Activated T-helper 1 cell treated with anti-CD3 and anti-CD28 coated beads, Interleukin-2, amount 50 U/mL, for 16 hours (primary cell): ENCODE measurements at places on chromosomes 6 and 20.

- DNase-seq, result no peak
Measured at GRCh38 chr6:11196511-11197174, 35.8 kb downstream of the NEDD9 start.

DNA sequence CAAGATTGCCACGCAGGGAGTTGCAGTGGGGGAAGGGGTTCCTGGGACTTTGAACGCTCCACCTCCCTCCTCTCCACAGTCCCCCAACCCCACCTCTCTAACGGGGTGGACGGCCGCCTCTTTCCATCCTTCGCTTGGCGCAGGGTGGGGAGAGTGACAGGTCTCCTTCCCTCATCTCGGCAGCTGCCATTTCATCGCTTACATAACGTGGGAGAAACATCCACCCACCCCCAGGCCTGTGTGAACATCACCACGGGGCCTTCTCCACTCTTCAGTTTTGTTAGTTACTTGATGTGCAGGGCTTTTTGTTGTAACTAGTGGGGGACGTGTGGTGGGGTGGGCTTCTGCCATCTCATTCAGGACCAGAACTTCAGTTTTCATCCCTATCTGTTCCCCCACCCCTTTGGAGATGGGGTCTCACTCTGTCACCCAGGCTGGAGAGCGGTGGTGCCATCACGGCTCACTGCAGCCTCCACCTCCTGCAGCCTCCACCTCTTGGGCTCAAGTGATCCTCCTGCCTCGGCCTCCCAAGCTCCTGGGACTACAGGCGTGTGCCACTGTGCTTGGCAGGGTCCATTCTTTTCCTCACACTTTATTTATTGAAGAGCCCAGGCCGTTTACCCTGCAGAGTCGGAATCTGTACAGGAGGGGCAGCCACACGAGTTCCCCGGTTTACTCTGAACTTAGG, 17.7 kb downstream of the RTEL1 start:
- no peak for DNase-seq

GRCh38 chr20:32477594-32478512, 107.3 kb downstream of the NOL4L start:
- DNase-seq, result no peak

GRCh38 chr6:66396549-66396948, 689.5 kb upstream of the EYS start:
- no peak for DNase-seq
